ENCODE measurements at places on chromosomes 1 and 21.

DNA sequence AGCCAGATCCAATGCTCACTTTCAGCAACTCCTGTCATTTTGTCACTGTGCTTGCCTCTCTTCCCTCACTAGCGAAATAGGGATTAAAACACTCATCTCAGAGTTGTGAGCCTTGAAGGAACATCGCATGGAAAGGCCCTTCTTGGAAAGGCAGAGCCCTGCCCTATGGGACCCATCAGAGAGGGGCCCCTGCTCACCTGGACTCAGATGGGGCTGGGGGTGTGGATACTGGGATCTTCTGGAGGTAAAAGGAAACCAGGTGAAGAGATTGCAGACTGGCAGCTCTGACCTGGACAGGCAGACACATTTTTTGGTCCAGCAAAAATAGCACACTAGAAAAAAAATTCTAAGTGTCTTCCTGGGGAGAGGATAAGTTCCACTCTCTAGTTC is 54.2 kb upstream of the EPS8L3 start:
- DNase-seq, result no peak

DNA sequence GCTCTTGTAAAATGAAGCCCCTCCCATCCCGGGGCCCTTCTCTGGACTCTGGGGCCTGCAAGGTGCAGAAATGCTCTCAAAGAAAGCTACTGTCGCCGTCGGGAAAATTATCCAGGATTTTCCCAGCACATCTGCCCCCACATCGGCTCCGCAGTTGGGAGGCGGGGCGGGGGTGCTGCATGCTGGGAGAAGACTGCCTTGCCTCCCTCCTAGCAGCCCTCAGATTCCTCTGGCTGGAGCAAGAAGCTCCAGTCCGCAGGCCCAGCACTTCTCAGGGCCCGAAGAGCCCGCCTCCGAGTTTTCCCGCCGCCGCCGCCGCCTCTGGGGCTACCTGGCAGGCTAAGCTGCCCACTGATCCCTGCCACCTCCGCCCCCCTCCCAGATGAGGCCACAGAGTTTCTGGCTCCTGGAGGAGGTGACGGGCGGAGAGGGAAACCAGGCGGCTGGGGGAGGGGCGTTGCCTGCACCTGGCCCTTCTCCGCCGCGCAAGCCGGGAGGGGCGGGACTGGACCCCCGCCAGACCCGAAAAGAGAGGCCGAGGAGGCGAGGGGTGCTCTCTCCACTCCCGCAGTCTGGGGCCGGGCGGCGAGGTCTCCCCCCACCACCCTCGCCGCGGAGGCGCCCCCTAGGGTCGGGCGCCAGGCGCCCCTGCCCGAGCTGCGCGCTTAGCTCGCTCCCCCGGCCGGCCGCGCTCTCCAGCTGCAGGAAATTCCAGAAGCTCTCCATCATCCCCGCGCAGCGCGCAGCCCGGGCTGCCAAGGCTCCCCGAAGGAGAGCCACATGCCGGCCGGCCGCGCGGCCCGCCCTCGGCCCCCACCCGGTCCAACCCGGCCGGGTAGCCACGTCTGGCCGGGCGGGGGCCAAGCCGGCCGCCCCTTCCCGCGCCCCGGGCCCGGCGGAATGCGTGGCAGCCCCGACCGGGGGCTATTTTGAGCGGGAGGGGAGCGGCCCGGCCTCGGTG is 28.8 kb downstream of the AHDC1 start:
- DNase-seq, result no peak

- no peak for DNase-seq
Observed at GRCh38 chr1:97424209-97424608, 496.6 kb downstream of the DPYD start.

GRCh38 chr21:44390886-44391285 is 37.5 kb downstream of the TRPM2 start:
- DNase-seq, result no peak

- peak; percentile 90 for DNase-seq
Observed at GRCh38 chr1:234139966-234140365, 233.3 kb upstream of the COA6 start.

- DNase-seq, result no peak
Observed at GRCh38 chr1:115336741-115337140, 1.3 kb downstream of the NGF start.

DNA sequence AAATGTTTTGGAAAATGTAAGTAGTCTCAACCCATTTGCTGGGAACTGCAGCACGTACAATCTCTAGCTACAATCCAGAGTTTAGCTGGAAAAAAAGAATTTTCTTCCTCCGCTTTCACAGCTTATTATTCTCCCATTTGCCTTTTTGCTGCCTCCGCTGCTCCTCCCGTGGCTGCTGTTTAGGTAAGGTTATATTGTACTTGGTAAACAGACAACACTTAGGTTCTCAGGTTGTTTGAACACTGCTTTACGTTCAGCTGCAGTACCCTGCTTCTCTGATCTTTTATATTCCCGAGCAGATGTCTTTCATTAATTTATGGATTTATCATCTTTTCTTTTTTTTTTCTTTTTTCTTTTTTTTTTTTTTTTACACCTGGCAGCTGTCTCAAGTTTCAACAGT is 14.3 kb downstream of the PROX1 start:
- no peak for DNase-seq

DNA sequence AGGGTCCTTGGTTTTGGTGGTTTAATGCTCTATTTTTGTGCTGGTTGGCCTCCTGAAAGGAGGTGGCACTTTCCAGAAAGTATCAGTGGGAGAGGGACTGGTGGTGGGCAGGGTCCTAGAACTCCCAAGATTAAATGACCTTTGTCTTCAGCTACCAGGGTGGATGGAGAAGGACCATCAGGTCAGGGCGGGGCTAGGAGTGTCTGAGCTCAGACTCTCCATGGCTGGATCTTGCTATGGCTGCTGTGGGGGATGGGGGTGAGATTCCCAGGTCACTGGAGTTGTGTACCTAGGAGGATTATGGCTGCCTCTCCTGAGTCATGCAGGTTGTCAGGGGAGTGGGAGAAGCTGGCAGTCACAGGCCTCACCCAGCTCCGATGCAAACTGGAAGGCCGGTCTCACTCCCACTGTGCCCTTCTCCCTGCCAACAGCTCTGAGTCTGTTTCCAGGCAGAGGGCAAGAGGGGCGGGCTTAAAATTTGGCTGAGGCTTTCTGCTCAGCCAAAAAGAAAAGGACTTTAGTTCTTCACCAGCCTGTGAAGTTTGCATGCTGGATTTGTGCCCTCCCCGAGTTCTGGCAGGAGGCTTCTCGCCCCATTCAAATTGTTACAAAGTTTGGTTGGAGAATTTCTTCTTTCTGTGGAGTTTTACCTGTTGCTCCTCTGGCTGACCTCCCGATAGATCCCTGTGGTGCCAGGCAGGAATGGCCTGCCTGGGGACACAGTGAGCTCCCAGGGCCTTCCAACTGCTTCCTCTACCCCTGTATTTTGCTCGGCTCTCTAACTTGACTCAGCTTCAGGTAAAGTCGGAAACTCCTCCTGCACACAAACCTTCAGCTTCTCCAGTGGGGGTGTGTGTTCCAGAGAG is 13.1 kb upstream of the KYAT3 start:
- no peak for DNase-seq

GRCh38 chr21:36723371-36723881 is 24.5 kb downstream of the SIM2 start:
- DNase-seq, result no peak

DNA sequence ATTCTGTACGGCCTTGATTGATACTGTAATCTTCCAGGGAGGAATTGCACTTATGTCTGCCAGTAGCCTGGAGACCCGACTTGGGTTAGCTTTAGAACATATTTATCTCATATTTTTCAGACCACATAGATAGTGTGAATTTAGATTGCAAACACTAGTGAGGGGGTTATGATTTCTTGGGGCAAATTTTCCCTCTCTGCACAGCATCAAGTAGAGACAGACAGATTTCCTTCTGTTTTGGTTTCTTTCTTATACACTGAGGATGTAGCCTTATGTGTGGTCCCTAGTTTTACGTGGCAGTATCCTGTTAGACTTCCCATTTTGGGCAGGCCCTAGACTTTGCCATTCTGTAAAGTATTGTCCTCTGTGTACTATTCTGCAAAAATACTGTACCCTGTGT is 29.0 kb downstream of the SOAT1 start:
- no peak for DNase-seq

DNA sequence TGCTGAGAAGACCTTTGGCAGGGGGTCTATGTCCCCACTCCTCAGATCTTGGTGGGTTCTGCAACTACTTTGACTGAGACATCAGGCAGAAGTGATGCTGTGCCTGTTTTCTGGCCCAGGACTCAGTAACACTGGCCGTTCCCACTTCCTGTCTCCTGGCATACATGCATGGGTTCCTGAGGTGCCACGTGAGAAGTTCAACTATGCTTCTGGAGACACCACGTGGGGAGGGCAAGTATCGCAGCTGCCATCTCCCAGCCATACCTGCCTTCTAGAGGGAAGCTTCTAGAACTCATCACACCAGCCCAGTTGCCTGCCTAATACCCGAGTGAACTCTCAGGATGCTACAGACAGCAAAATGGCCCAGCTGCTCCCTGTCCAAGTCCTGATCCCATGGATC is 65.8 kb downstream of the TRABD2B start:
- no peak for DNase-seq

DNA sequence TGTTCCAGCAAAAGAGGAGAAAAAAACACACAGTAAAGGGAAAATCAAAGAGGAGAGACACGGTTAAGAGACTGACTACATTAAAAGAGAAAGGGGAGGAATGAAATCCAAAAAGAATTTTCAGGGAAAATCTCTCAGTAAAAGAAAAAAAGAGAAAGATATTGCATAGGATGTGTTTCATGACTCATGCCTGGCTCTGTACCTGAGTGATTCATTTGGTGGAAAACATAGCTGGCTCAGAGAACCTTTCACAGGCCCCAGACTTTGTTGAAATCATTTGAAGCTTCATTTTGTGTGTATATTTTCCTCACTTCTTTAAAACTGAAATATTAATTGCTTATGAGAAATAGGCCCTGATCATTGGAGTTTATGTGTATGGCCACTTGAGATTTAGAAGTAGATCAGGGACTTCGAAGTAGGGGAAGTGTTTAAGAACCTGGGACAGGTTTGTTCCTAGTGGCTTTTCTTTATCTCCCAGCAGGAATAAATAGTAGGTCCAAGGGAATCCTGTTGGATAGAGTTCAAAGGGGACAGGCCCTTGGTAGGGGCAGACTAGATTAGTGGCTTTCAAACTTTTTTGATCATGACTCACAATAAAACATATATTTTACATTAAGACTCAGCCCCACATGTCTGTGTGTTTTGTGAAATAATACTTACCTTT is 239.1 kb upstream of the SGIP1 start:
- DNase-seq, result no peak

DNA sequence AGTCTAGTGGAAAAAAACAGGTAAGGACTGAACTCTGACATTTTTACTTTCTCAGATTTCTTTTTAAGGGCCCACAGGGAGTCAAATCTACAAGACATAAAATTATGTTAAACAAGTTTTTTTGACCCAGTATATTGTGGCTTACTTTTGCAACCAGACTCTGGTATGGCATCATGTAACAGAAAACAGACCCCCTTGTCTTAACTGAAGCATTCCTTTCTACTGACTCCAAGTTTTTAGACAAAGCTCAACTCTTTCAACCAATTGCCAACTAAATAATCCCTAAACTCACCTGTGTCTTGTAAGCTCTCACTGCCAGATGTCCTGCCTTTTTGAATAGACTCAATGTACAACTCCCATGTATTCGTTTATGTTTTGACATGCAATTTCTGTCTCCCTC is 64.3 kb downstream of the FASLG start:
- no peak for DNase-seq

DNA sequence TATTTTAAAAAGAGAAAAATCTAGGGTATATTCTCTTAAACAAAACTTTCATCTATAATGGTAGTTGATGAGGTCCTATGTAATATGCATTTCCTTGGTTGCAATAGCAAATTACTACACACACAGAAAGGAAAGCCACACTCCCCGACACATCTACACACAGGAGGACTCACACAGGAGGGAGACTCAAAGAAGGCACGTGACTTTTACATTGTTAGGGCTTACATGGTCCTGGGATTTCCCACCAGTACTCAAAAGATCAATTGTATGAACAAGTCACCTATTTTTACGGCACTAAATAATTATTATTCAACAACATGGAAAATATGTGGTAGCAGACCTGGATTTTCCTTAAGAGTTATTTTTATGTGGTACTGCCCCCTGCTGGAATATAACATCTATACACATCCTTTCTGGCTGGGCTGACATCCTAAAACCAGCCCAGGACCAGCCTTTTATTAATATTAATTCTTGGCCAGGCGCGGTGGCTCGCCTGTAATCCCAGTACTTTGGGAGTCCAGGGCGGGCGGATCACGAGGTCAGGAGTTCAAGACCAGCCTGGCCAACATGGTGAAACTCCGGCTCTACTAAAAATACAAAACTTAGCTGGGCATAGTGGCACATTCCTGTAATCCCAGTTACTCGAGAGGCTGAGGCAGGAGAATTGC is 33.9 kb upstream of the LGALS8 start:
- peak; percentile 20 for DNase-seq

DNA sequence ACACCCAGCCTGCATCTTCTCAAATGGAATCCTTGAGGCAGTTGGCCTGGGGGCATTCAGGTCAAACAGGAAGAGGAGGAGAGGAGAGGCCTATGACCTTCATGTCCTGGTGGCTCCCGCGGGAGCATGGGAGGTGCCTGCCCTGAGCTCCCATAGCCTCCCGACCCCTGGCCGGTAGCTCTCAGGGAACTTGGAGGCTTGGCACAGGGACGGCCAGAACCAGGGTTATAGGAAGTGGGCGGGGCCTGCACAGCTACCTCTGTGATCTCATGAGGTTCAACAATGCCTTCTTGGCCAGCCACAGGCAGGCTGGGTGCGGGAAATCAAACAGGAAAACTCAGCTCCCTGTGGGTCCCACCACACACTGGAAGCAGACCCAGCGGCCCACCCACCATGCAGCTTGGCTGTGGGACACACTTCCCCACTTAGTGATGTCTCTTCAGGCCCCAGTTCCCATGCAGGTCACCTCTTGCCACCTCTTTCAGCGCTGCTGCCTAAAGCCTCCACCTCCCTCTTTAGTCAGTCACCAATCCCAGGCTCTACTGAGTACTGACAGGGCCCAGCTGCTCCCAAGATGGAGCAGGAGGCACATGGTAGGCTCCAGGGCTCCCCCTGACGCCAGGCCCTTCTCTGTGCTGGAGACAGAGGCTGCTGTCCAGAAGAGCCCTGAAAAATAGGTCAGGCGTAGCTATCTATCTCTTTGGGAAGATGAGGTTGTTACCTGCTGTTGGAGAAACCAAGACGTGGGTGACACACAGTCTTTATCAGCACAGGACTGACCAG is at the start of gene SLFNL1:
Gene SLFNL1 (minus strand): TSS at position 200 of the 783 bp plus-strand sequence. CDS start 1,065 bp downstream, outside the sequence.
- no peak for DNase-seq

- DNase-seq, result no peak
Observed at GRCh38 chr1:37438037-37438868, 36.1 kb upstream of the ZC3H12A start.

DNA sequence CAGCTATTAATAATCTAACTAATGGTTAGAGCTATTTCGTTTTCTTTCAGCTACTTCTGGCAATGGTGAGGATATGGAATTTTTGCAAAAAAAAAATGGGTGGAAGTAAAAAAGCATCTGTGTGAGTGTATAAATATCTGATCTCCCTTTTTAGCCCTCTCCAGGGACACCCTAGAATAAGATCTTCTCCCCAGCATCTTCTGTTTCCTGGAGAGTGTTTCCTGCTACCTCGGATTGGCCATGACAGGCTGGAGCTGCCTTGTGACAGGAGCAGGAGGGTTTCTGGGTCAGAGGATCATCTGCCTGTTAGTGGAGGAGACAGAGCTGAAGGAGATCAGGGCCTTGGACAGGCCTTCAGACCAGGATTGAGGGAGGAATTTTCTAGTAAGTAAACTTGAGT is 23.8 kb downstream of the HSD3B2 start:
- DNase-seq, result no peak

- DNase-seq, result no peak
Observed at GRCh38 chr1:68511254-68511653, 14.4 kb upstream of the DEPDC1 start.

GRCh38 chr1:226684026-226684425 is 55.1 kb downstream of the ITPKB start:
- no peak for DNase-seq

All from SW 1271 (cell line).